ENCODE measurements at places on chromosomes 4 and X. TPM values are rescaled to one million over a fixed set of nuclear protein-coding genes. Genes with fewer than 3 reads are reported as not detected.

DNA sequence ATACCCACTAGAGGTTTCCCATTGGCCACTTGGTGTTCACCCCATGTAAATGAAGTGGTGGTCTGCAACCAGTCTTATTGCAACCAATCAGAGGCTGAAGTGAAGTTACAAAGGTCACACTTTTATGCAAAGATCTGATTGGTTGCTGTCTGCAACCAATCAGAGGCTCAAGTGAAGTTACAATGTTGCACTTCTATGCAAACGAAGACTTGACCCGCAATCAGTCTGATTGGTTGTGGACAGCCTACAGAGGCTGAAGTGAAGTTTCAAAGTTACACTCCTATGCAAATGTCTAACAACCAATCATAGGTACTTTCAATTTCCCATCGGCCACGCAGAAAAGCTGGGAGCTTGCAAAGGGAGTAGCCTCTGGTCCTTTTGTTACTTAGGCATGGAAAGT, 22.3 kb upstream of the XPNPEP2 start:
- DNase-seq: no peak

DNA sequence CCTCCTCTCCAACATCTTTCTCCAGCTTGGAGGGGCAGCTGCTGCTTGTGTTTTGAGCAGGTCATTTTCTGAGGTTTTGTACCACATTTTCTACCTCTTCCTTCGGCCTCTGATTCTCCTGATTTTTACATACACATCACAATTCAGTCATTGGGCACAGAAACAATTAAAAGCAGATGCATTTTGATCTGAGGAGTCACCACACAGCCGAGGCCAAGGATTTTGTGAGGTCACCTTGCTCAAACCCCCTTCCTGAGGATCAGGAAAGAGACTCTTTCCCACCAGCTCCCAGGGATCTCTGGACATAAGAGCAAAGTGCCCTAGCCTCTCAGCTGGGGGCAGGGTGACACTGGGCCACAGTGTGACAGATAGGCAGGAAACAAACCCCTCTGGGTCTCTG, 5.4 kb upstream of the FATE1 start:
- DNase-seq: no peak

- no peak for DNase-seq
Measured at GRCh38 chrX:131262738-131263679, 26.1 kb downstream of the IGSF1 start.

GRCh38 chrX:39626749-39627148, 471.0 kb downstream of the BCOR start:
- DNase-seq: no peak

GRCh38 chrX:88613338-88613737, 133.7 kb upstream of the CPXCR1 start:
- no peak for DNase-seq

DNA sequence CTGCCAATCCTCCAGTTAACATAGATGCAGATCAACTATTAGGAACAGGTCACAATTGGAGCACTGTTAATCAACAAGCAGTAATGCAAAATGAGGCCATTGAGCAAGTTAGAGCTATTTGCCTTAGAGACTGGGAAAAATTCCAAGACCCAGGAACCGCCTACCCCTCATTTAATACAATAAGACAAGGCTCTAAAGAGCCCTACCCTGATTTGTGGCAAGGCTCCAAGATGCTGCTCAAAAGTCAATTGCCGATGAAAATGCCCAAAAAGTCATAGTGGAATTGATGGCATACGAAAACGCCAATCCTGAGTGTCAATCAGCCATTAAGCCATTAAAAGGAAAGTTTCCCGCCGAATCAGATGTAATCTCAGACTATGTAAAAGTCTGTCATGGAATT, 20.5 kb upstream of the TRIM61 start:
- DNase-seq: no peak

- DNase-seq: no peak
Measured at GRCh38 chrX:107936434-107936730, 45.8 kb downstream of the TEX13B start.

DNA sequence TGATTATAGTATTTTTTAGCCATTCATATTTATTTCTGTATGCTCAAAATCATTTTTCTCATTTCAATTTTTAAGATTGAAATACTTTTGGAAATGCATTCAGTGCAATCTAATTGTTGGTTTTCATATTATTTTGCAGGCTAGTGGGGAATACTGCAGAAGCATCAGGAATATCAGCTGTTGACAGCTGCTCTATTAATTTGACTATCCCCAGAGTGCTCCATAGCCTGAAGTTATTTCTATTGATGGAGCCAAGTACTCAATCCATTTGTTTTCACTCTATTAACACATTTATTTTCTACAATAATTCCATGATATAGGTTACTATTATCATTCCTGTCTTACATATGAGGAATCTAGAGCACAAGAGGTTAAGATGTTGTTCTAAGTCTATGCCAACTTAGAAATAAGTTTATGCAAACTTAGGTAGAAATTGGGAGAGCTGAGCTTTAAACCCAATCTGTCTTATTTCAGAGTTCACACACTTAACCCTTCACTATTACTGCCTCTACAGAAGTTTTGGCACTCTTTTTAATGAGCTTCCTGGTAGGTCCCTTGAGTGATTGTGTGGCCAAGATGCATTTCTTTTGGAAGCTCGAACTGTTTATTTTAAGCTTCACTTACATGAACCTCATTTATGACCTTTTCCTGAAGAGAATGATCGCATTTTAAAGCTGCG, 65.6 kb upstream of the PCDH18 start:
- DNase-seq: no peak

DNA sequence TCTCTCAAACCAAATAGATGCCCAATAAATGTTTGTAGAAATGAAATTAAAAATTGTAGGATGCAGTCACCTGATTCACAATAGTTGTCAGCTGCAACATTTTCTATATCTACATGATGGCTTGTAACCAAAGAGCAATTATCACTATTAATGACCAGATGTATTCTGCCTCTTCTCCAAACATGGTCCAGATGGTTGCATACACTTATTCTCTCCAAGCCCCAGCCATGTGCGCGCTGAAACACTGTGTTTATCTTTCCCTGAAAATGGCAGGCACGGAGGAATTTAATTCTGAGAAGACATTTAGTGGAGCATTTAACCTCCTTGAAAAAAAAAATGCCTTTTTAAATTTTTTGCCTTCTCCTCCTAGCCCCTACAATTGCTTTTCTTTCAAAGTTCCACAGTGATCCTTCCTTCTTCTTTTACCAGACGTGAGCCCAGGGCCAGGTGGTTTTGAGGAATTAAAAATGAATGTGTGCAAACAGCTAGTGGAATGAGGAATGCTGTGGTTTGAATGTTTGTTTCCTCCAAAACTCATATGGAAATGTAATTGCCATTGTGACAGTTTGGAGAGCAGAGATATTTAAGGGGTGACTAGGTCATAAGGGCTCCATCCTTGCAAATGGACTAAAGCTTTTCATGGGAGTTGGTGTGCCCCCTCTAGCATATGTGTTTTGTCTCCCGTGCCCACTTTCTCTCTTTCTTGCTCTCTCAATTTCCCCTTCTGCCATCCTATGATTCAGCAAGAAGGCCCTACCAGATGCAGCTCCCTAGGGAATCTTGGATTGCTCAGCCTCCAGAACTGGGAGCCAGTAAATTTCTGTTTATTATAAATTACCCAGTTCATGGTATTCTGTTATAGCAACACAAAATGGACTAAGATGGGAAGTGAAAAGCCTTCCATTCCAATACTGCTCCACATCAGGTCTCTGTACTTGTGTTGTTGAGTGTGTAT, 136.0 kb downstream of the GABRB1 start:
- DNase-seq: no peak

DNA sequence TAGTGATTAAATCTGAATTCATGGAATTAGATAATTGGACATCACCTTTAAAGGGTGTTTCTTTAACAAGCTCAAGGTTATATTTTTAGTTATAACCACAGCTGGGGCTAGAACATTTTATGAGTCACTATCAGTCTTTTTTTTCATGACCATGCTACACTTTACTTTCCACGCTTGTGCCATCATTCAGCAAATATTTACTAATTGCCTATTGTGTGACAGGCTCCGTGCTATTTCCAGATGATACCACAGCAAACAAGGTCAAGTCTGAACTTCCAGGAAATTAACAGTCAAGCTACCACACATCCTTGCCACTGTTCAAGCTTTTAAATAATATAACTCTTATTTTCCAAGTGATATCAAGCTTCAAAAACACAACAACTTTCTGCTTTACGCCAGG, 16.5 kb downstream of the SPANXN3 start:
- DNase-seq: no peak

DNA sequence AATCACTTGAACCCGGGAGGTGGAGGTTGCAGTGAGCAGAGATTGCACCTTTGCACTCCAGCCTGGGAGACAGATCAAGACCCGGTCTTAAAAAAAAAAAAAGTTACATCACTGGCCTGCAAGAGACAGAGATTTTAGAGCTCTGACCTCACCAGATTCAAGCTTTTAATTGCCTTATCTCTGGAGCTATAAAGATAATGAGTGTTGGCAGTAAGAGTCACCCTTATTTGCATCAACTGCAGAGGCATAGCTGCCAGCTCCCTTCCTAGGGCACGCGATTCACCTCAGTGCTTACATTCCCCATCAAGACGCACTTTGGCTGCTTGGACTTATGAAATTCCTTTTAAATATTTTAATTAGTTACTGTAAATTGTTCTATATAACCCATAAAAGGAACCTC, 12.5 kb upstream of the SPATA4 start:
- no peak for DNase-seq

GRCh38 chr4:617644-618641, 7.4 kb upstream of the PDE6B start:
- DNase-seq: no peak

DNA sequence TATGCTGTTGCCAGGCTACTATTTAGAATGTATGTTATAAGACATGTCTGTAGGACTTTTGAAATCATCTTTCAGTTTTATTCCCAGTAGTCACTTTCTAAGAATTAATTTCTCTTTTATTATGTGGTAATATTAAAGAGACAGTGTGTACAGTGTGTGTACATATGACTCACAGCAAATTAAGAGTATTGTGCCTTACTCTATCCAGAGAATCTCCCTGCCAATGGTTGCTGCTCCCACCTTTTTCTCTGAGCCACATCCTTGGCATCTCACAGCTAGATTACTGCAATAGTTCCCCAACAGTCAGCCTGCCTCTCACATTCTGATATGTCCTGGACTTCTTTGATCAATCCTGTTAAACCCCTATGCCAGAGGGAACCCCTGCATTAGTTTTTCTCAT, 114.5 kb downstream of the ANXA5 start:
- DNase-seq: no peak

GRCh38 chr4:41120297-41121217, 93.8 kb downstream of the APBB2 start:
- DNase-seq: no peak

DNA sequence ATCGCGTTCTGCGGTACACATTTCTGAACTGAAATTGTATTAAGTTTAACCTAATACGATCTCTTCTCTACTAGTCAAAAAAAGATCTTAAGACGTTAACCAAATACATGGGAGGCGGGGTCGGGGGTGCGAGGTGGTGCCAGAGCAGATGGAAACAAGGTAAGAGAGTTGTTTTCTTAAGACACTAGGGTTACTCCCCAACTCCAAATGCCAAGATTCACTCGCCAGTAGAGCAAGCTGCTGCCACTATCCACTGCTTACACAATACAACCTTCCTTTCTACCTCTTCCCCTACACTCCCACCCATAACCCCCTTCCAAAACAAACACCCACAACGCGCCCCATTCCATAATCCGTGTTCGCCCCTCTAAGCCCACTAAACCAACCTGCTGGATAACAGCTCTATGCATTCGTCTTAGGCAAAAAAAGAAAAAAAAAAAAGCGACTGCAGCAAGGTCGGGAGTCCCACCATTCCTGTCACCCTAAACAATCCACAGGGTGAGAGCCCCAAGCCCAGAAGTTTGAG, 1.3 kb downstream of the LCORL start:
- peak; percentile 26 for DNase-seq

DNA sequence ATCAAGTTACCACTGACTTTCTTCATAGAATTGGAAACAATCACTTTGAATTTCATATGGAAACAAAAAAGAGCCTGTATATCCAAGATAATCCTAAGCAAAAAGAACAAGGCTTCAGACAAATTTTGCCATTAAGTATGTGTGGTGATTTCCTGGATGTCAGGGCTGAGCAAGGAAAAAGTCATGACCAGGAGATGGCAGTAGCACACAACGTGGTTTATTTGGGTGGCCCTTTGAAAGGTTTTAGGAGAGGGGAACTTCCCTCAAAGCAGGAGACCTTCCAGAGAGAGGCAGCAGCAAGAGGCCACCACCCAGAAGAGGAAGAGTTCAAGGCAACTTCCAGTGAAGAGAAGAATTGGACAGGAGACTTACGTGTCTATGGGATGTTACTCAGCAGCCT, 18.1 kb upstream of the ZXDB start:
- DNase-seq: peak; percentile 12

- DNase-seq: no peak
Measured at GRCh38 chrX:13165266-13166189, 121.1 kb upstream of the FAM9C start.

DNA sequence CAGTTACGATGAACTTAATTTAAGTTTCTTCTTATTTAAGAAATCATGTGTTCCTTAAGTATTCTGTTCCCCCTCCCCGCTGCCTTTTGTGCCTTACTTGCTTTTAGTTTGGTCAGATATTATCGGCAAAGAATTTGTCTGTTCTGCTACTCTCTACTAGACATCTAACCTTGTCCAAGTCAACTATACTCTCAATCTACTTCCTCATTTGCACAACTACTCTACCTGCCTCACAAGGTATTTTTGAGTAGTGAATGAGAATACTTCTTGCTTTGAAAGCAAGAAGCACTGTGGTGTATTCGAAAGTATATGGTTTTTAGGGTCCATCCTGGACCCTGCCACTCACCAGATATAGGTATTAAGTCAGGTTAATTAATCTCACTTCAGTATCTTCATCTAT, 8.0 kb upstream of the KLHL5 start:
- no peak for DNase-seq

- no peak for DNase-seq
Measured at GRCh38 chrX:53190363-53190960, 34.5 kb downstream of the KDM5C start.

GRCh38 chr4:120886191-120886590, 36.3 kb downstream of the PRDM5 start:
- no peak for DNase-seq

DNA sequence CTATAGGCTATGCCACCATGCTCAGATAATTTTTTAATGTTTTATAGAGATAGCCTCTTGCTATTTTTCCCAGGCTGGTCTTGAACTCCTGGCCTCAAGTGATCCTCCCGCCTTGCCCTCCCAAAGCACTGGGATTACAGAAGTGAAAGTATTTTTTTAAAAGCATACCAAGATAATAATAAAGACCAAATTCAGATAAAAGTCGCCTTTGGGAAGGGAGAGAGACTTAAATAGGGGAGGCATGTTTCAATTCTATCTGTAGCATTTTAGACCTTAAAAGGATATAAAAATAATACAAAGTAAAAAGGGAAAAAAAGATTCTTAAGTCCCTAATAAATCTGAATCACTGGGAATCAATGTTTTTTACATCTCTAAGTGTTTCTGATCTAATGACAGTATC, 108.9 kb downstream of the AFAP1 start:
- DNase-seq: no peak

- DNase-seq: no peak
Measured at GRCh38 chrX:74179499-74179898, 124.5 kb upstream of the ZCCHC13 start.

- no peak for DNase-seq
Measured at GRCh38 chr4:16659079-16659478, 239.4 kb downstream of the LDB2 start.

NXF2 gene
- total RNA-seq: not detected

MGAT4D gene
- not detected for total RNA-seq

PDGFRA gene
- total RNA-seq: not detected

KLHL4 gene
- total RNA-seq: not detected

GLRA3 gene
- not detected for total RNA-seq

ZNF275 gene
- total RNA-seq: 17.1 TPM

GSX2 gene
- total RNA-seq: not detected

CTAG1A gene
- not detected for total RNA-seq

KIF4A gene
- total RNA-seq: 0.08 TPM

CENPVL3 gene
- total RNA-seq: not detected

SPATA18 gene
- not detected for total RNA-seq
